Esophagus squamous epithelium (tissue), 5 donors: ENCODE measurements at places on chromosomes 2 and 18.

- no peak for DNase-seq
These were observed 915 bp downstream of the CUL3 start for GRCh38 chr2:224584111-224584784.

GRCh38 chr2:217652761-217653639 is 349.8 kb downstream of the TNS1 start:
- DNase-seq: no peak

DNA sequence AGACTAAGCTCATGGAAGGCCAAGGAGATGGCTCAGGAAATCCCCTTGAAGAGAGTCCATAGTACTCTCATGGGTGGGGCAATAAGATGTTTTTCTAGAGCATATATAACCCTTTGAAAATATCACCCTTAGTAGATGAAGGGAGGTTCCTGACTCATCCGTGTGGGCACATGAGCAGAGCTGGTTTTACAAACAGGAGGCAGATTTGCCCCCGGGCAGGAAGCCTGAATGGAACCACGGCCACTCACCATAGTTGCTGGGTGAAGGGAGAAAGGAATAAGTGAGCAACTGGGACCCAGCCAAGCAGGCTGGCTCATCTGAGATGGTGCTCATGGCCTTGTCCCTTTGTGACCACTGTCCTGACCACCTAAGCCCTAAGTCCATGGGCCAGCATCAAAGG is 29.0 kb upstream of the MAPRE3 start:
- no peak for DNase-seq

DNA sequence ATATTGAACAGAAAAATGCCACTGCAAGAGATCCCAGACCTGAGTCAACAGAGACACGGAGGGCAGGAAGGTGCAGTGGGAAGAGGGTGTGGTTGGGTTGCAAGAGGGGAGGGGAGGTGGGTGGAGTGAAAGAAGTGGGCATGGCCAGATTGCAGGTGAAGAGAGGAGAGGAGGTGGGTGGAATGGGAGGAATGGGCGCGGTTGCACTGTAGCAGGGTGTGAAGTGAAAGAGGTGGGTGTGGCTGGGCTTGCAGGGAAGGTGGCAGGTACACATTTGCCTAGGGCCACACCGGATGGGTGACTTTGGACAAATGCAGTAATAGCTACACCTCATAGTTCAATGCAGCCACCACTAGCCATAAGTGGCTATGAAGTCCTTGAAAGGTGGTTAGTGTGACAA is 71.1 kb downstream of the DOCK10 start:
- DNase-seq: no peak

DNA sequence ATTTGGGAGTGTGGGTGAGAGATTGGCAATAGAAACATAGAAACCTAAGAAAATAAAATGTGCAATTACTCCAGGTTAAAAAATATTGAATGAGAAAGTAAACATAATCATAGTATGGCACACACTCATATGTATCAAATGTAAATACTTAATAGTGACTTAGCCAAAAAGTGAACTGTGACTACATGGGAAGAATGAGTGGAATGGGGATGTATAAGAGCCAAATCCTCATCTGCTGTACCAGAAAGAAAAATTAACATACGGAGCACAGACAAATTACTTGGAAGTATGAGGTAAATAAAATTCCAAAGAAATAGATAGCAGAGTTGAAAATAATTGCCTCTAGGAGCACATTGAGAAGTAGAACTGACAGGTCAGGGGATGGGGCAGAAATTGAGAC is 4.0 kb downstream of the FLACC1 start:
- no peak for DNase-seq

DNA sequence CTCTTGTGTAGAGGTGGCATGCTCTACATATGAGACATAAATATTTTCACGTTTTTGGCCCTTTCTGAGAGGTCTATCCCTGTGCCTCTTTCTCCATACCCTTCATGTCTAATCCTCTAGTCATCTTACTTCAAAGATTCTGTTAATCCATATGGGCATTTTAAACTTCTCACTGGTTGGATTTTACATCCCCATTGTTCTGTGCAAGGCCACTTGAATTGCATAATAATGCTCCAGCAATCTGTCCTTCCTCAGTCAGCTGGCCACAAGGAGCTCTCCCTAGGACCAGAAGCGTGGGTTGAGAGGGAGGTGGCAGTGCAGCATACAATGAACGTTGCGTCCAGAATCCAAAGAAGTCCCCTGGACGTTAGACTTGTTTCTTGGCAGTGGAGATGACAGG is 58.2 kb downstream of the TDRD15 start:
- no peak for DNase-seq

DNA sequence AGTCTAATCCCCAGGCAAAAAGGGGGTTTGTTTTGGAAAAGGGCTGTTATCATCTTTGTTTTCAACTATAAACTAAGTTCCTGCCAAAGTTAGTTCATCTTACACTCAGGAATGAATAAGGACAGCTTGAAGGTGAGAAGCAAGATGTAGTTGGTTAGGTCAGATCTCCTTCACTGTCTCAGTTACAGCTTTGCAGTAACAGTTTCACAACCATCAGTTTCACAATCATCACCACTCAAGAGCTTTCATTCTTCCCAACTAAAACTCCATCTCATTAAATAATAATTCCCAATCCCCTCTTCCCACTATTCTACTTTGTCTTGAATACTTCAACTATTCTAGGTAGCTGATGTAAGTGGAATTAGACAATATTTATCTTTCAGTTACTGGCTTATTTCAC is 200.9 kb downstream of the NYAP2 start:
- no peak for DNase-seq

GRCh38 chr18:49020621-49021021 is 69.9 kb upstream of the SMAD7 start:
- no peak for DNase-seq

GRCh38 chr2:37469126-37469525 is 124.7 kb downstream of the QPCT start:
- no peak for DNase-seq

DNA sequence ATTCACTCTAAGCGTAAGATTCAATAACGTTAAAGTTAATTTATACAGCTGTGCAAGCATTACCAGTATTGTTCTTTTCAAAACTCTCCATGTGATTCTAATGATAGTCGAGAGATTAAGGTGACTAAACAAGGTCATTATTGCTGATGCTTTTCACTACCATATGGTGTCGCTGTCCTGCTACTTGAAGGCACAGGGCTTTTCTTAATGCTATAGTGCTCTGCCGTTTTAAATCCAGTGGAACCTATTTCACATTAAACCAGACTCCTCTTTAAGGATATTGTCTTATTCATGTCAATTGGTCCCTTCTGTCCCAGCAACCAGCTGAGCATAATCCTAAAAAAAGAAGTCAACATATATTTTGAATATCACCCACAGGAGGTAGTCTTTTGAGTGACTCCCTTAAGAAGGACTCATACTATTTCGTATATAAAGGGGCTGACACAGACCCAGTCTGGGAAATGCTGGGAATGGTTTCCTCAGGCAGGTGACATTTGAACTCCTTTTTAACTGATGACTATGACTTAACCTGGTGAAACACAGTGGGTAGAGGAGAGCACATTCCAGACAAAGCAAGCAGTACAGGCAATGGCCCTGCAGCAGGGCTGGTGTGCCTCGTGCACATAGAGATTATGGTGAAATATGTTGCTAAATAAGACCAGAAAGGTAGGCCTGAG is 53.9 kb upstream of the CYTIP start:
- DNase-seq: no peak

DNA sequence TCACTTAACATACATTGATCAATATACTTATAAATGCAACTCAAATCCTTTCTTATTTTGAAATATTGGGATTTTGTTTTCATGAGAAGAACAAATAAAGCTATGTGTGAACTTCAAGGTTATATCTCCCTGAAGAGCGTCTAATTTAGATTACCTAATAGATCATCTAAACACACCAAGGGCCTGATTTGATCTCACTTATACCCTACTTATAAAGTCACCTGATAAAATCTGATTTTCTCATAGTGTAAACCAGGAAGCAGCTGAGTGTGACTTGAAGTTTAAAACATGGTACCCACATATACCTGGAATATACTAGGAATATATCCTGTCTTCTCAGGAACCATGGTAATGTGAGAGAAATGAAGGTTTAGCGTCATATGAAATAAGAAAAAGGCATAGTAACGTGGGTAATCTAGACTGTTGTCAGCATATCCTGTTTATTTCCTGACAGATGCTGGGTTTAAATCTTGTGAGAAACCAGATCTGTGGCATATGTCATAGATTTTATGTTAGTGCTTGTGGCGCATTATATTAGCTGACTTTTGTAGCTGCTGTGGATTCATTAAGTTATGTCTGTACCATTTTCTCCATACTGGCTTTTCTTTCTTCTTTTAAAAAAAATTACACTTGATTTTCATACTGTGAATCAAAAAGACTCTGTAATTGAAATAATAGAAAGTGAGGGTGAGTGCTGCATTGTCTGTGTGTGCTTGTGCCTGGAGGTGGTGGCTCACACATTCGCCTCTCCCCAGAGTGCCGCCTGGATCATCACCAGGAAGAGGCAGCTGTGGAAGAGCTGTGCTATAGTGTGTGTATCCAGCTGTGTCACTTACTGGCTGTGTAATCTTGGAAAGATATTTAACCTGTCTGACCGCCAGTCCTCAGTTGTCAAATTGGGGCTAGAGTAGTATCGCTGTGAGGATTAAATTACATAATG is 164.0 kb downstream of the MYO3B start:
- DNase-seq: no peak

GRCh38 chr2:111975053-111975552 is 76.7 kb downstream of the MERTK start:
- no peak for DNase-seq

DNA sequence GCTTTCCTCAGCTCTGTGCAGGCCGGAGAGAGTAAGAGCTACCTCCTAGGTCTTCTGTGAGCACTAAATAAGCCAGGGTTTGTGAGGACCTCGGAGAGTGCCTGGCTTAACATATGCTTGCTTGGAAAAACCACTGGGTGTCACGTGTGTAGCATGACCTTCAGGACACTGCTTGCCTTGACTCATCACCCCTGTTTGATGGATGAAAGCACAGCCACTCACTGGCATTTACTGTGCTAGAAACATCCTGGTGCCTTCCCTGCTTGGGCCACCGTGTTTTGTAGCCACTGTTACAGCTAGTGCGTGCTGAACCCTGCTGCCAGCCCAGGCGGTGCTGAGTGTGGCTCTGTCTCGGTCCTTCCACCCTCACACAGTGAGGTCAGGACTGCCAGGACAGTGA is 34.8 kb upstream of the ITM2C start:
- no peak for DNase-seq

DNA sequence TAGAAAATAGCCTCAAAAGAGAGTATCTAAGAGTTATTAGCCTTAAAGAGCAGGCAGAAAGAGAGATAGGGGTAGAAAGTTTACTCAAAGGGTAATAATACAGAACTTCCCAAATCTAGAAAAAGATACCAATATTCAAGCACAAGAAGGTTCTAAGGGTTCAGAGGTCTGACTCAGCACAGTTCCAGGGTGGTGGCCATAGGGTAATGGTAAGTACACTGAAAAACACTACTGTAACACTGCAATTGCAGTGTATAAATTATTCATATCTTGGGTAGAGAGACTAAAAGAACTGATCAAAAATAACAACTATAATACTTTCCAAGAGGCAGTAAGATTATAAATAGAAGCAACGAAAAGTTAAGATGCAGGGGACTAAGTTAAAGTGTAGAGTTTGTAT is 115.2 kb downstream of the ROCK1 start:
- DNase-seq: no peak

DNA sequence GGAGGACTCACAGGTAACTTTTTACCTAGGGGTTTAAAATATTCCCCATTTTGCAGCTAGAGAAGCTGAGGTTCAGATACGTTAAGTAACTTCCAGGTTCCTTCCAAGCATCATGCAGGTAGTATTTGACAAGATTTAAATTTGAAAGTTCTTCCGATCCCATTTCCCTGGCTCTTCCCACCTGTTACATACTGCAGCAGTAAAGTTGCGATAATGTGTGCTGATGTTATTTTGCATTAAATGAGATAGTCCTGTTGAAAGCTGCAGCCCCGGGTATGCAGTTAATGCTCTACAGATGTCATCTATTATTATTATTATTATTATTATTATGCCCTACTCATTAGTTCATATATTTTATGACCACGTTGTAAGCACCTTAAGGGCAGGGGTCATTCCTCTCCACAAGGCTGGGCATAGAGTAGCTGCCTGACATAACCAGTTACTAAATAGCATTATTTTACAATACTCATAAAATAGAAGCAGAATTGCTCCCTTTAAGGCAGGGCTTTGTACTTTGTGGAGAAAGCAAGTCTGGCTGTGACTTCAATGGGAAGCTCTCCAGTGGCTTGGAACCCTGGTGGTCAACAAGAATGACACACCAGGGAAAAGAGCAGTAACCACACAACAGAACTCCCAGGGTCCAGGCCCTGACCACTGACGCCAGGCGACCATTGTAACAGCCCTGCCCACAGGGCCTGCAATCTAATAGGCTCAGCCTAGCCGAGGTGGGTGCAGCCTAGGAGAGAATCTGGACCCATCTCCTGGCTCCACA is 112.0 kb upstream of the STPG4 start:
- DNase-seq: no peak

GRCh38 chr2:59249441-59250306 is 1008.5 kb upstream of the FANCL start:
- no peak for DNase-seq

DNA sequence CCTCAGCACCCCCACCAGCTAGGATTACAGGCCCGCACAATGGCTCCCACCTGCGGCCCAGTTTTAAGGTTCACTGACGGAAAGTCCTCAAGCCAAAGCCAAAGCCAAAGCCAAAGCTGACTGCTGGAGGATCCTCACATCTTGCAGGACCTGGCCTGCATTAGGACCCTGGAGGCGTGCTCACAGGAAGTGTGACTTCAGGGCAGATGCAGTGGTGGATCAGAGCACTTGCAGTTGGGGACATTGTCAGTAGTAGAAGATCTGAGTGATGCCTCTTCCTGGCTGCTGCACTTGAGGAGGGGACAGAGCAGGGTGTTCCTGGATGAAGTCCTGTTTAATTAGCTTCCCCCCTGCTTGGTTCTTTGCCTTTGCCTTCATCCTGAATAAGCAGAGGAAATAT is 69.0 kb upstream of the ALPP start:
- DNase-seq: no peak

- DNase-seq: no peak
These were observed 58.8 kb downstream of the MFSD6 start for GRCh38 chr2:190466819-190467446.

DNA sequence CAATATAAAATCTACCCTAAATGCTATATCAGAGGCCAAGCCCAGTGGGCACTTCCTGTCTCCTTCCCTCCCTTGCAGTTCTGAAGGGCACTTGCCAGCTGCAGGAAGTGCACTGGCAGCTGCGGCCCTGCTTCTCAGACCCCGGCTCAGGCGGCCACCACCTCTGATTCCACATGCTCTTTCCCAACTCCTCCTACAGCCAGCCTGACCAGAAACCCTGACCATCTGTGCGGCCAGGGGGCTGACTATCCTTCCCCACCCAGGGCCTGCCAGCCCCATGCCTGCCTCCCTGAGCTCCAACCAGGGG is 88.6 kb downstream of the ZBTB7C start:
- DNase-seq: no peak

- DNase-seq: no peak
These were observed 83.2 kb downstream of the ASB1 start for GRCh38 chr2:238509903-238510302.

GRCh38 chr2:12549641-12550040 is 167.1 kb upstream of the TRIB2 start:
- no peak for DNase-seq

GRCh38 chr2:101623031-101623521 is 74.4 kb upstream of the MAP4K4 start:
- DNase-seq: no peak

GRCh38 chr2:7027411-7027810 is 110.2 kb downstream of the RNF144A start:
- no peak for DNase-seq

- no peak for DNase-seq
These were observed 71.1 kb upstream of the TFCP2L1 start for GRCh38 chr2:121356058-121356640.
